ENCODE measurements at places on chromosomes 5 and 9. TPM values are rescaled to one million over a fixed set of nuclear protein-coding genes. Genes with fewer than 3 reads are reported as not detected.

DNA sequence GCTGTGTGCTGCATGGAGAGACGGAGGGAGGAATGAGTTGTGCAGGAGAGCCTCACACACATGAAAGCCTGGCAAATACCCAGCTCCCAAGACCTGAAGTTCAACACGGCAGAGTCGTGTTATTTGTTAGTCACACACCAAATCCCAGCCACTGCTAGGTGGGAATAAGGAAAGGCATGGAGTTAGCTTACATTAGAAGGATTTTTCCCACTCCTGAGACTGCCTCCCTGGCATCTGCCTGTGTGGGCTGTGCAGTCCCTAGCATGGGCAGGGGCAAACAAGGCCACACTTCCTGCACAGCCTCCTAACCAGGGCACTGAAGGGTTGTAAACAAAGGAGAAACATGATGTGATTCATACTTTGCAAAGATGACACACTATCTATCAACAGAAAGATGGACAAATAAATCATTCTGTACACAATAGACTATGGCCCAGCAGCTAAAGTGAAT is 306.8 kb downstream of the SPOCK1 start:
- DNase-seq = no peak
- H3K36me3 ChIP-seq = no peaks in the 10 kb centered on the region
- no peak overlapping the region for H3K27ac ChIP-seq
- no peak overlapping the region for H3K4me3 ChIP-seq
- no peaks in the 10 kb centered on the region for H3K4me1 ChIP-seq

- no peak for DNase-seq
- H3K4me3 ChIP-seq = peak overlapping the region; percentile 29
- no peaks in the 10 kb centered on the region for H3K4me1 ChIP-seq
- no peak overlapping the region for H3K27ac ChIP-seq
Observed at GRCh38 chr5:926417-927171, 33.9 kb downstream of the TRIP13 start.

DNA sequence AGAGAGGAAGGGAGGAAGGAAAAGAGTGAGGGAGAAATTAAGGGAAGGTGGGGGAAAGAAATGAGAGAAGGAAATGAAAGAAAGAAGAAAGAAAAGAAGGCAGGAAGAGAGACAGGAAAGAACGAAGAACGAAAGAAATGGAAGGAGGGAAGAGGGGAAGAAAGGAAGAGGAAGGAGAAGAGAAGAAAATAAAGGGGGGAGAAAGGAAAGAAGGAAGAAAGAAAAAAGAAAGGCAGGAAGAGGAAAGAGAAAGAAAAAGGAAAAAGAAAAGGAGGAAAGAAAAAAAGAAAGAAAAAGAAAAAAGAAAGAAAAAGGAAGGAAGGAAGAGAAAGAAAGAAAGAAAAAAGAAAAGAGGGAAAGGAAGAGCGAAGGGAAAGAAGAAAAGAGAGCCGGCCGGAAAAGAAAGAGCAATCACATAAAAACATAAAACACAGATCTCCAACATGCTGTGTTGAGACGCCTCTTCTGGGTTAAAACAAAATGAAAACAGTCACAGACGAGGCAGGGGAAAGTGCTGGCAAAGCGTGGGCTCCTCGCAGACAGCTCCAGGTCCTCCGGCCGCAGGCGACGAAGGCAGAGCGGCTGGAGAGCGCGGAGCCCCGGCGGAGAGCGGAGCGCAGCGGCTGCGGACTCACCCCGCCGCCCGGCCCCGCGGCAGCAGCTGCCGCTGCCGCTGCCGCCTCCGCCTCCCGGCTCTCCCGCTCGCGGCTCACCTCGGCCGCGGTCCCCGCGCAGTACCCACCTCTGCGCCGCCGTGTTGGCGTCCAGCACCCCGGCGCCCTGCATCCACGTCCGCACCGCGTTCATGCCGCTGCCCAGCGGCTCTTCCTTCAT is 896 bp downstream of the EBF1 start:
- H3K27me3 ChIP-seq = no peaks in the 10 kb centered on the region
- H3K4me3 ChIP-seq = peak overlapping the region; percentile 70

GRCh38 chr5:126847456-126847820 is 70.5 kb downstream of the LMNB1 start:
- peak overlapping the region; percentile 9 for H3K27ac ChIP-seq
- no peaks in the 10 kb centered on the region for H3K36me3 ChIP-seq
- peak overlapping the region; percentile 4 for H3K4me3 ChIP-seq
- no peaks in the 10 kb centered on the region for H3K27me3 ChIP-seq
- H3K4me1 ChIP-seq = no peaks in the 10 kb centered on the region
- no peak for DNase-seq

DNA sequence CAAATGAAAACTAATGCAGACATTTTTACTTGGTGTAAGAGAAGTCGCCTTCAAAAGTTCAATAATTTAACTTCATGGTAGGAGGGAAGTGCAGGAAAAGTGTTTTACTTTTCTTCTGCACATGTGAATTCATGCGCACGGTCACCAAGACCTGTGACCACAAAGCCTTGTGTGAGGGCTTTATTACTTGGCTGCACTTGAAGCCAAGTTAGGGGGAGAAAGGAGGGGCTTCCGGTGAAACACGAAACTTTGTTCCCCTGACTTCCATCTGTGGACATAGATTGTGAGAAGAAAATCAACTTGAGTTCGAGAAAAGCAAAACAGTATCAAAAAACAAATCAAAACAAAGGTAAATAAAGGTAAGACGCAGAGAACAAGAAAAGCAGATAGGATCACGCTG is 239.9 kb downstream of the ROR2 start:
- H3K4me1 ChIP-seq = no peaks in the 10 kb centered on the region
- H3K27ac ChIP-seq = no peak overlapping the region
- H3K27me3 ChIP-seq = no peaks in the 10 kb centered on the region
- no peak overlapping the region for H3K4me3 ChIP-seq

GRCh38 chr5:151257731-151258181 is 4.8 kb downstream of the GM2A start:
- peaks cover 19% of the 10 kb centered on the region for H3K36me3 ChIP-seq
- no peak overlapping the region for H3K27ac ChIP-seq
- DNase-seq = no peak
- peaks cover 8% of the 10 kb centered on the region for H3K4me1 ChIP-seq
- H3K4me3 ChIP-seq = no peak overlapping the region

- no peak for DNase-seq
- no peak overlapping the region for H3K4me3 ChIP-seq
- H3K27ac ChIP-seq = no peak overlapping the region
- no peaks in the 10 kb centered on the region for H3K36me3 ChIP-seq
Observed at GRCh38 chr5:63121471-63121870, 542.9 kb downstream of the LRRC70 start.

DNA sequence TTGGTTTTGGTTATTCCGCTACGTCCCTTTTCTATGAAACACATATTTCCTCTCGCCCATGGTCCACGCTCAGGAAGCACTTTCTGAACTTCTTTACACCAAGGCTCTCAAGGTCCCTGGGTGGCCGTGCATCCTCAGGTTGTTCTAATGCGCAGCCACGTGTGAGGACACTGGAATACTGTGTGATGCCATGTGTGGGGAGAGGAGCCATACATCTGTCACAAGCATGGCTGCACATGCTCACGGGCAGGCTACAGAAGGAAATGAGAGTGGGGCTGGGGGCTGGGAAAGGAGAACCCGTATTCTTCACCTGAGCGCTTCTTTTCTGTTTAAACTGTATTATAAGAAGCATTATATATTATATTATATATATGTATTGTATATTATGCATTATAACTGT is 36.7 kb downstream of the PRRT1B start:
- H3K27ac ChIP-seq = no peak overlapping the region
- no peak for DNase-seq
- H3K4me3 ChIP-seq = no peak overlapping the region
- no peaks in the 10 kb centered on the region for H3K4me1 ChIP-seq
- H3K27me3 ChIP-seq = no peaks in the 10 kb centered on the region

GRCh38 chr9:18428661-18429060 is 45.3 kb upstream of the ADAMTSL1 start:
- DNase-seq = no peak
- no peak overlapping the region for H3K27ac ChIP-seq
- no peaks in the 10 kb centered on the region for H3K36me3 ChIP-seq
- peaks cover 8% of the 10 kb centered on the region for H3K4me1 ChIP-seq
- no peaks in the 10 kb centered on the region for H3K27me3 ChIP-seq

DNA sequence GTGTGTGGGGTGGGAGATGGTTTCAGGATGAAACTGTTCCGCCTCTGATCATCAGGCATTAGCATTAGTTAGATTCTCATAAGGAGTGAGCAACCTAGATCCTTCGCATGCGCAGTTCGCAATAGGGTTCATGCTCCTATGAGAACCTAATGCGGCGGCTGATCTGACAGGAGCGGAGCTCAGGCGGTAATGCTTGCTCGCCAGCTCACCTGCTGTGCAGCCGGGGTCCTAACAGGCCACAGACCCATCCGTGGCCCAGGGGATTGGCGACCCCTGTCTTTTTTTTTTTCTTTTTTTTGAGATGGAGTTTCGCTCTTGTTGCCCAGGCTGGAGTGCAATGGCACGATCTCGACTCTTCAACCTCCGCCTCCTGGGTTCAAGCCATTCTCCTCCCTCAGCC is 119.1 kb downstream of the KCNIP1 start:
- H3K4me3 ChIP-seq = no peak overlapping the region
- no peak overlapping the region for H3K27ac ChIP-seq
- H3K27me3 ChIP-seq = no peaks in the 10 kb centered on the region
- DNase-seq = no peak
- no peaks in the 10 kb centered on the region for H3K4me1 ChIP-seq
- no peaks in the 10 kb centered on the region for H3K36me3 ChIP-seq

DNA sequence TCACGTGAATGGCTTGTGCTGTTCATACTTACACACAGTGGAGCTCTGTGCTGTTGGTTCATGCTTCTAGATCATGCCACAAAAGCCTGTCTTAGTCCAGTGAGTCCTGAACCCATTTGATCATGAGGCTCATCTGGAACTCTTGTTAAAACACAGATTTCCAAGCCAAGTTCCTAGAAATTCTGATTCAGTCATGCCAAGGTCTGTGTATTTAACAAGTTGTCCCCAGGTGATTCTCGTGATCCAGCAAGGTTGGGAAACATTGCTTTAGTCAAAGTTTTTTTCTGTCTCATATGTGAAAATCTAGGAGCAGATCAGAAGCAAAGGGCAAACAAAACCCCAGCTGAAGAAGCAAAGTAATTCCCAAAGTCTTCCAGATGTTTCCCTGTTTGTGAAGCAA is 112.5 kb upstream of the GAS1 start:
- no peak overlapping the region for H3K4me3 ChIP-seq
- no peaks in the 10 kb centered on the region for H3K27me3 ChIP-seq
- no peak overlapping the region for H3K27ac ChIP-seq
- peaks cover 4% of the 10 kb centered on the region for H3K4me1 ChIP-seq

GRCh38 chr5:136482206-136482605 is 116.9 kb upstream of the TRPC7 start:
- no peak for DNase-seq
- H3K4me1 ChIP-seq = no peaks in the 10 kb centered on the region
- H3K4me3 ChIP-seq = no peak overlapping the region
- no peak overlapping the region for H3K27ac ChIP-seq
- H3K27me3 ChIP-seq = no peaks in the 10 kb centered on the region
- no peaks in the 10 kb centered on the region for H3K36me3 ChIP-seq

DNA sequence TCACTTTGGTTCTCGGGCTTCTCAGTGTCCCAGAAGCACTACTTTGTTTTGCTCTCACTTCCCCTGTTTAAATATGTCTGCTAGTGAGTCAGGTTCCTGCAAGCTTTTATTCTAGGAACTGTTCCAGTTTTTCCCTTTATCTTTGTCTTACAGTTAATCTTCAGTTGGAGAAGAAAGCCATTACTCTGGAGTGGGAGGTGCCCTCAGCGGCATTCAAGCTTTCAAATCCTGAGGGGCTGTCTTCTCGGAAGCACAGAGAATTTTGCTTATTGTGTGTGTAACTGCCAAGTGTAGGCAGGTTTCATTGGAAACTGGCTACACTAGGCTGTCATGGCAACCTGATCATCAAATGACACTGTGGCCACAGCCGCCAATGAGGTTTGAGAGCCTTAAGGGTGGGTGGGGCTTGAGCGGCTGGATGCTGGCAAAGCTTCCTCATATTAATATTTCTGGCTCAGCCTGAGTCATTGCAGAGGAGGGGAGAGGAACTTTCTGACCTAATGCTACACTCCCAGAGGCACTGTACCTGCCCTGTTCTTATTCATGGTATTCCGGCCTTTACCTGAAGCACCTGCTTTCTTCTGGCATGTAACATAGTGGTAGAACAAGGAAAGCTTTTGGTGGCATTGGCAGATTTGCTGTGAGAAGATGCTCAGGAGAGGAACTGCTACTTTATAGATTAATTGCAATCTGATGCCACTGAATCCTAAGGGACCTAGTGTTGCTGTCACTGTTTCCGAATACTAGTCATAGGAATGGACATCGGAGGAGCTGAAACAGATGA is 26.3 kb downstream of the SLC25A25 start:
- H3K27me3 ChIP-seq = no peaks in the 10 kb centered on the region
- H3K4me3 ChIP-seq = peak overlapping the region; percentile 18
- peak; percentile 87 for DNase-seq
- no peaks in the 10 kb centered on the region for H3K36me3 ChIP-seq

DNA sequence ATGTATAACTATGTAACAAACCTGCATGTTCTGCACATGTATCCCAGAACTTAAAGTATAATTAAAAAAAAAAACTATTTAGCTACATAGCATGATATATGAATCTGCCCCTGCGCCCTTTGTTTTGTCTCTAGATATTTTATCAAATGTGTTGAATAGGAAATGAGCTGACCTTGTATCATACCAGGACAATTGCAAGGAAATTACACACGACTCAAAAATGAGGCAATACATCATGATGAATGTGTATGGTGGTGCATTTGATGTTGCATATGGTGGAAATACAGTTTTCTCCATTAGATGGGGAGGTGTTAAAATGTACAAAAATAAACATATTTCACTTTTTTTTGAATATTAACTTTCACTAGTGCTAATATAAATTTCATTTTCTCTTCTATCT is 28.6 kb upstream of the CEP78 start:
- H3K27me3 ChIP-seq = no peaks in the 10 kb centered on the region
- H3K36me3 ChIP-seq = no peaks in the 10 kb centered on the region
- H3K27ac ChIP-seq = no peak overlapping the region
- no peaks in the 10 kb centered on the region for H3K4me1 ChIP-seq
- H3K4me3 ChIP-seq = no peak overlapping the region

- no peak for DNase-seq
- no peak overlapping the region for H3K4me3 ChIP-seq
- H3K27ac ChIP-seq = no peak overlapping the region
- no peaks in the 10 kb centered on the region for H3K4me1 ChIP-seq
Observed at GRCh38 chr5:62585306-62585705, 6.7 kb downstream of the LRRC70 start.

SLC35A4 gene
- total RNA-seq = 46.2 TPM

CCDC192 gene
- not detected for total RNA-seq

BTNL3 gene
- not detected for total RNA-seq

SAXO1 gene
- 0.11 TPM for total RNA-seq

DDX46 gene
- 84.1 TPM for total RNA-seq

ITK gene
- total RNA-seq = 0.43 TPM

LSM11 gene
- total RNA-seq = 1.3 TPM

ENHO gene
- not detected for total RNA-seq

TRIP13 gene
- total RNA-seq = not detected
